HT1080 (cell line): ENCODE measurements at places on chromosomes 5 and 9. TPM values are rescaled to one million over a fixed set of nuclear protein-coding genes. Genes with fewer than 3 reads are reported as not detected.

Gene SLC23A1
- not detected in 2 replicates for total RNA-seq

Gene CCNI2
- not detected in 2 replicates for total RNA-seq

Gene GBA2
- total RNA-seq = 39.2 and 41.6 TPM in 2 replicates

Gene IL7R
- 12.2 and 13.9 TPM in 2 replicates for total RNA-seq

DNA sequence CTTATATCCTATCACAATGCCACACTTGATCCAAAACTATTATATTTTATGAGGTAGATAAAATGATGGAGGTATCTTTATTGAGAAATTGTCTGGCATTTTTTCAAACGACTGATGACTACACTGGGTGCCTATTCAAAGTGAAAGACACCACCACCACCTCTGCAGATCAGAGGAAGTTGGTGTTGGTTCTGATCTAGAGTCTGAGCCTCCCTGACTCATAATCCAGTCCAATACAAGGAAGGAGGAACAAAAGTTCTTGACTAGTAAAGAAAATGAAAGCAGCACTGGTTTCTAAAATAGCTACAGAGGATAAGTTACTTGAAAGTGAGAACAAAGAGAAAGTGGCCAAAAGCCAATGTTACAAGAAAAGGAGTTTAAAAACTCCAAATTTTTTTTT, 139.9 kb downstream of the RFX3 start:
- DNase-seq = no peak

DNA sequence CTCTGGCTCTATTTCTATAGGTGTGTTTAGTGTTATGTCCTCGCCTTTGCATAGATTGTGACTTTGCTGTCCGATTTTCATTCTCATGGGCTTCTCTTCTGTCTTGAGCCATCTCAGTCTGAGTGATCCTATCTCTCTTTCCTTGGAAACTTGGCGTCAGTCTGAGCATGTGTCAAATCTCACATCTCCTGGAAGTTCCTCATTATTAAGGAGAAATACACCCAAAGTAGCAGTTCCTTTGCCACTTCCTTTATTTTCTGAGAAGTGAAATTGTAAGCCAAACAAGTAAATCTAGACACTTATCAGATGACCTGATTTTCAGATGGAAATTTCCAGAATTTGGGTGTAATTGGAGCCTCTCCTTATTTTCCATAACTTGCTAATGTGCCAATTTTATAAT, 126.9 kb upstream of the ANKH start:
- DNase-seq = no peak

GRCh38 chr5:100600298-100600994, 65.3 kb downstream of the FAM174A start:
- DNase-seq = no peak

- DNase-seq = peak; percentile 95
Measured at GRCh38 chr9:132609829-132610228, 27.4 kb downstream of the BARHL1 start.

DNA sequence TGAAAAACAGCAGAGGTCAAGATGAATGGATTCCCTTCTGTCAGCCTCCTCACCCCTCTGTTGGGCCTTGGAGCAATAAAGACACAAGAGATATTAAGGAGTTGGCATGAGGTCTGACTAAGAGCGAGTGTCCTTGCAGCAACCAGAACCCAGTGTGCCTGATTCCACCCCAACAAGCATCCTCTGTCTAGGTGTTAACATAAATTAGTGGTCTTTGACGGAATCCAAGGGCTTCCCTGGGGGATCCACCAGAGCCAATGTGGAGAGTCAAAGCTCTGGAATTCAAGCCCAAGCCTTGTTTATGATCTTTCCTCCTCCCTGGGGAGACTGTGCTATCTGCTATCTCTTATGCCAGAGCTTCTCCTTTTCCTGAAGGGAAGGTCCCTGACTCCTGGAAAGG, 128.1 kb upstream of the SMIM23 start:
- no peak for DNase-seq

DNA sequence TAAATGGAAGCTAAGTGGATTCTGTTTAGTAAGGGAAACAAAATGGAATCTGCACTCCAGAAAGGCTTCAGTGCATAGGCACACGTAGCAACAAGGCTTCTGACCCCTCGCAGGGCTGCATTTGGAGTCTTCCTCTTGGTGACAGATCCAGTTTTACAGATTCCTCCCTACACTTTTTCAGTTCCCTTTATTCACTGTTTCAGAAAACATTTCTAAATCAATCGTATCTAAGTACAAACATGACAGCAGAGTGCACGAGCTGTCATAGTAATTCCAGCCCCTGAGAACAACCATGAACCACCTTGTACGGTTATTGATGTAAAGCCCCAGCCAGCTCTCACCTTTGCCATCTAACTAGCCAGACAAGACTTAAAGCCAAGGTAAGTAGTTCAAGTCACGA, 491.6 kb downstream of the SEMA5A start:
- no peak for DNase-seq

- DNase-seq = peak; percentile 79
Measured at GRCh38 chr5:77952636-77953212, 176.6 kb upstream of the TBCA start.

DNA sequence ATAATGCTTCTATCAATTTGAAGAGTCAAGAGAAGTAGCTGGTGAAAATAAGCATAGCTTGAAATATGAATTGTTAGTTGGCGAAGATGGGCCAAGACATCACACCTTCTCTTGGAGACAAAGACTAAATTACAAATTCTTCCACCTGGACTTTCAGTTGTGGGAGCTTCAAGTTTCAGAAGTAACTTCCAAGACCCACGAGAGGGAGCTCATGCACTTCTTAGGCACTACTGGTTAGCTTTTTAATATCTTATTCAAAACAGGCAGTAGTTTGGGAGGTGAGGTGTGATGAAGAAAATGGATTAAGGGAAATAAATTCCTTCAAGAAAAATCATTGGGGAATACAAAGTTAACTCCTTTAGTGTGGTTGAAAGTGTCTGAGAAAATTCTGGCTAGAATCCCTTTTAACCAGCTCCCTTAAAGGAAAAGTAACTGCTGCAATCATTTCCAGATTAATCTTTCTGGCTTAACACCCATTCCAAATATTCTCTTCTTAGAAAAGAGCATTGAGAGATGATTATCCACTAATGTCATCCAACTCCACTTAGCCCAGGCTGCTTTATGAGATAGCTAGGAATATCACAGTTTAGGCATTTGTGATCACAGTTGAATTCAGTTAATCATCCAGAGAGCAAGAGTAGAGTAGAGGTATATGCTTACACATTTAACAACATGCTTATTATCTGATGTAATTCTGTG, 139.5 kb upstream of the DMRTA1 start:
- DNase-seq = peak; percentile 45

DNA sequence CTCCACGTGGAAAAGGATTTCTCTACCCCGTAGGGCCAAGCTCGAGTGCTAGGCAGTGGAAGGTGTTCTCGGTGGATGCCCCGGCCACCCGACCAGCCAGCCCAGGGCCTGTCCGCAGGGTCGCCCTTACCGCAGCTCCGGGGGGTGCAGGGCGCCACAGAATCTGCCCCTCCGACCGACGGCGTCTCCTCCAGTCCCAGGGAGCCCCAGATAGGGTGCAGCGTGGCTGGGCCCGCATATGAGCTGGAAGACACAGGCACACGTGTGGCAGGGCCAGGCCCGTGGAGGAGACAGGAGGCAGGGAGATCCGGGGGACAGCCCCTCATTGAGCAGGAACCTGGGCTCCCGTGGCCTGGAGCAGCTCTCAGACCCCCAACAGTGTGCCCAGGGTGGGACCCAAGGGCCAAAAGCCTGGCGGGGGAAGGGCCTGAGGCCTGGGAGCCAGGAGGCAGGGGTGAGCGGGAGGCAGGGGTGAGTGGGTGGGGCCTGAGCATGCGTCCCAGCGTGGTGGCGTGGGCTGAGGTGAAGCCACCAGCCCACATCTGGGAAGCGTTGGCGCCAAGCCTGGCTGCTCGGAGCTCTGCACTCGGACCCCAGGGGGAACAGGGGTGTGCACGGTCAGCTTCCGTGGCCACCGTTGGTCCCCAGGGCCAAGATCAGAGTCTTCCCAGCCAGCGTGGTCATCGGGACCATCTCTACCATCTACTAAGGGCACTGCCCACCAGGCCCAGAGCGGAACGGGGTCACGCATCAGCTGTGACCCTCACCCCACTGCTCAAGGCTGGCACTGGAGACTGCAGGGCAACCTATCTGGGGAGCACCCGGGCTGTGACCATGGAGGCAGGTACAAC, 22.2 kb downstream of the CCDC187 start:
- DNase-seq = no peak

DNA sequence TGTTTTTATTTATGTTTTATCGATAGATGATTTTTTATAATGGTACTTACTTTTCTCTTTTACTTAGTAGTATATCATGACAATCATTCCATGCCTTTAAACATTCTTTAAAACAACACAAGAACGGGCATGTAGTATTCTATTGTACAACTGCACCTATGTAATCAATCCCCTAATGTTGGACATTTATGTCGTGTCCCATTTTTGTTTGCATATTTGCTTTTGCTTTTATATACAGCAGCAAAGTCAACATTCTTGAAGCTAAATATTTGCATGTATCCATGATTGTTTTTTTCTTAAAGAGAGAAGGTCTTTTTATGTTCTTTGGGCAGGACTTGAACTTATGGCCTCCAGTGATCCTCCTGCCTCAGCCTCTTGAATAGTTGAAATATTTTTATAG, 527.0 kb upstream of the CLINT1 start:
- no peak for DNase-seq

GRCh38 chr5:168670881-168671575, 91.9 kb upstream of the PANK3 start:
- no peak for DNase-seq

DNA sequence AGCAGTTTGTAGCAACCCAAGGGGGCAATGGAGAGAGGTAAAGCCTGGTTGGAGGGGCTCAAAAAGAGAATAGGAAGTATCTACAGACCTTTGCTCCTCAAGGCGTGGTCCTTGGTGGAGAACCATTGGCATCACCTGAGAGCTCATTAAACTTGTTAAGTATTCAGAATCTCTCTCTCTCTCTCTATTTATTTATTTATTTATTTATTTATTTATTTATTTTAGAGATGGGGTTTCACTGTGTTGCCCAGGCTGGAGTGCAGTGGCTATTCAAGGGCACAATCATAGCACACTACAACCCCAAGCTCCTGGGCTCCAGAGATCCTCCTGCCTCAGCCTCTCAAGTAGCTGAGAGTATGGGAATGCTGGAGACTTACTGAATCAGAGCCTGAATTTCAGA, 193.1 kb upstream of the ADCY2 start:
- no peak for DNase-seq

- DNase-seq = no peak
Measured at GRCh38 chr5:43582082-43583005, 20.6 kb upstream of the NNT start.
